ENCODE measurements at places on chromosomes 3 and 15.

GRCh38 chr3:174755833-174756829 is 103.0 kb upstream of the NAALADL2 start:
- DNase-seq: no peak

- DNase-seq: no peak
Measured at GRCh38 chr15:62452667-62453066, 287.6 kb upstream of the C2CD4B start.

DNA sequence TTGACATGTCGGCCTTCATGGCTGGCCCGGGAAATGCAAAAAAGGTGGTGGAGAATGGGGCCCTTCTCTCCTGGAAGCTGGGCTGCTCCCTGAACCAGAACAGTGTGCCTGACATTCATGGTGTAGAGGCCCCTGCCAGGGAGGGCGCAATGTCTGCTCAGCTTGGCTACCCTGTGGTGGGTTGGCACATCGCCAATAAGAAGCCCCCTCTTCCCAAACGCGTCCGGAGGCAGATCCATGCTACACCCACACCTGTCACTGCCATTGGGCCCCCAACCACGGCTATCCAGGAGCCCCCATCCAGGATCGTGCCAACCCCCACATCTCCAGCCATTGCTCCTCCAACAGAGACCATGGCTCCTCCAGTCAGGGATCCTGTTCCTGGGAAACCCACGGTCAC is 23.1 kb upstream of the BSN start:
- DNase-seq: no peak

DNA sequence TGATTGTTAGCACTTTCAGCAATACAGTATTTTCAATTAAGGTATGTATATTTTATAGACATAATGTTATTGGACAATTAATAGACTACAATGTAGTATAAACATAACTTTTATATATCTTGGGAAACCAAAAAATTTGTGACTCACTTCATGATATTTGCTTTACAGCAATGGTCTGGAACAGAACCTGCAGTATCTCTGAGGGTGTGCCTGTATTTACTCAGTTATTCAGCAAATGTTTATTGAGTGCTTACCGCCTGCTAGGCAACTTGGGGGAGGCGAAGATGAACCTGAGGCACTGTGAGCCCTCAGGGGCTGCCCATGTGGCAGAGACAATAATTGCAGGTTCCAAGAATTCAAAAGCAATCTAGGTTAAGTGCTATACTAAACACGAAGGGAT is 144.8 kb downstream of the GABRB3 start:
- DNase-seq: no peak

GRCh38 chr15:34810443-34811129 is 15.2 kb upstream of the ACTC1 start:
- no peak for DNase-seq

DNA sequence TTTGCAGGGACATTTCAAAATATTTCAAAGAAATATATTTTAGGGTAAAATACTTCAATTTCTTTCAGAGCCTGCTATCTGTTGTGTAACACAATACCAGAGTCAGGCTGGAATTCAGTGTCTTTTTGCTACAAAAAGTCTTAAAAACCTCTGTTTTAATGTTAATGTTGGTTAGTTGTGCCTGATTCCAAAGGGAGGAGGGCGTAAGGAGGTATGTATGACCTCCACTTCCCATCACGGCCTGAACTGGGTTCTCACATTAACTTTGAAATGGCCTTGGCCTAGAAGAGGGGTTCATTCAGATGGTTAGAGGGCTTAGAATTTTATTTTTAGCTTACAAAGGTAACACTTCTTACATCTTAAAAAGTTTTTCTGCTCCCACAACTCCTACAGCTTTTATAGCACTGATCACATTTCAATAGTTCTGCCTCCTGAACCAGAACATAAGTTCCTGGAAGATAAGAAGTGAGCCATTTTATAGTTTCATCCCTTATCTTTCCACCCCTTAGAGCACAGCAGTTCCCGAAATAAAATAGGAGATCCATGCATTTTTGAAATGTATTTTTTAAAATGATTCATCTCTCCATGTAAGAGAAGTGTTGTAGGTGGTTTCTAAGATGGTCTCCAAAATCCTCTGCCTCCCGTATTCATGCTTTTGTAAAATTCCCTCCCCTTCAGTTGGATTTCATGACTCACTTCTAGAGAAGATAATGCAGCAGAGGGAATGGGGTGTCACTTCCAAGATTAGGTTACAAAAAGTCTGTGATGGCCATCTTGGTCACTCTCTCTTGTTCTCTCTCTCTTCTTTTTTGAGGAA is 543.1 kb upstream of the NECTIN3 start:
- no peak for DNase-seq

DNA sequence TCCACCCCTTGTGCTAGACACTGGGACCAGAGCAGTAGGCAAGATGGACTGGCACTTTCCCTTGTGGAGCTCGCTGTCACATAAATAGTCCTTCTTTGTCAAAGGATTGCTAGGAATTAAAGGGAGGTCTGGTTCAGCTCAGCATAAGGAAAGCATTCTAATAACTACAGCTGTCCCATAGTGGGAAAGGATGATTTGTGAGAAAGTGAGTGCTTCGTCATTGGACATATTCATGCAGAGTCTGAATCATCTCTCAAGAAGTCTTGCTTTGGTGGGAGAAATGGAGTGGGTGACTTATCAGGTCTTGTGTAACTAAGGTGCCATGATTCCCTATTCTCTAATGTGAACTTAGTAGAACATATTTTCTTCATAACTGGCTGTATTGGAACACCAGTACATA is 14.7 kb downstream of the PPARG start:
- no peak for DNase-seq

GRCh38 chr3:52038227-52038626 is 18.1 kb downstream of the DUSP7 start:
- no peak for DNase-seq

DNA sequence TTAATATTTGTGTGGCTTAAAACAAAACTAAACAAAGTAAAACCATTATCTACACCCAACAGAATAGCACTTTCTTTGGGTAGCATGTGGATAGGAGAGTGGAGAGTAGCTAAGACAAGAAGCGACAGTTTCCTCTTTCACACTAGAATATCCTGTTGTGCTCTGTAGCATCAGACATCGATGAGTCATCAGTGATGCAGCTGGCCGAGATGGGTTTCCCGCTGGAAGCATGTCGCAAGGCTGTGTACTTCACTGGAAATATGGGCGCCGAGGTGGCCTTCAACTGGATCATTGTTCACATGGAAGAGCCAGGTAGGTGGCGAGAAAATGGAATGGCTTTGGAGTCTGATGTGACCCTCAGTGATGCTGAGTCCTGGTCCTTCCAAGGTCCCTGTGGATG is 108.1 kb downstream of the USP13 start:
- no peak for DNase-seq

DNA sequence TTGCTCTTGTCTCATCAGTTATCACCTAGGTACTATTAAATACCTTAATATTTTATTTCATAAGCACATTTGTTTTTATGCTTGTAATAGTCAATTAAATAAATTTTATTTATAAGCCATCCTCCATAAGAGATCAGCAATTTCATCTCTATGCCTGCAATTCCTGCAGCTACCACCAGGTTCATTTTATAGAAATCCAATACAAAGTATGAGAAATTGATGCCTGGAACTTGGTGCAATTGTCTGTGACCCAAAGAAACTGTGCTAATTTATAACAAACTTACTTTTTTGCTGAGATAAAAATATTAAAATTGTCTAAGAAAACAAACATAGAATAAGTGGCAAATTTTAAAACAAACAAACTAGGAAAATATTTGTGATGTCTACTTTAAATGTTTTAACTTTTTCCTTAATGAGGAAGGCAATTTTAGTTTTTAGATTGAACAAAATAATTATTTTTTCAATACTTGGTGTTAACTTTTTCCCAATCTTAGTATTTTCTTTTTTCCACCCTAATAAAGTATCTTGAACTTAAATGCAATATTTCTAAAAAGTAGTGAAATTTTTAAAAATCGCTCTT is 1026.6 kb downstream of the ROBO1 start:
- DNase-seq: no peak

- no peak for DNase-seq
Measured at GRCh38 chr3:69260216-69260787, 125.6 kb downstream of the FRMD4B start.

- no peak for DNase-seq
Measured at GRCh38 chr3:179613807-179614206, 9.2 kb downstream of the NDUFB5 start.

GRCh38 chr3:94643400-94643799 is 580.5 kb downstream of the NSUN3 start:
- DNase-seq: no peak

GRCh38 chr3:61358364-61358763 is 107.1 kb upstream of the FHIT start:
- no peak for DNase-seq

- DNase-seq: no peak
Measured at GRCh38 chr3:126955004-126955790, 27.7 kb upstream of the PLXNA1 start.

GRCh38 chr3:155869691-155870090 is 759 bp upstream of the GMPS start:
- DNase-seq: no peak

DNA sequence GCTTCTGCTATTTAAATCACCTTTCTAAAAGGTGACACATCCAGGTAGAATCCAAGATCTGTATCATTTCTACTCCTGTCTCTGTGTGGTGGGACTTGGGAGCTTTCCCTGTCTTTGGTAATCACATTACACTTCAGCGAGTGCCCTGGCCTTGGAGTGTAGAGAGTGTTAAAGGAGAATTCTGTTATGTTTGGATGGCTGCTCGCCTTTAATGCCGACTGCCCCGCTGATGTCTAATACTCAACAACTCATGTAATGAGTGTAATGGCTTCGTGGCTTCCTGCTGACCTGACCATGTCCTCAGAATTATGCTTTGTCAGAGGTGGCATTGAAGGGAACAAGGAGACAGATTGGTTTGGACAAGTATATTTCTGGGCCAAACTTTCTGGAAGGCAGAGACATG is 66.3 kb upstream of the LRTM1 start:
- no peak for DNase-seq

DNA sequence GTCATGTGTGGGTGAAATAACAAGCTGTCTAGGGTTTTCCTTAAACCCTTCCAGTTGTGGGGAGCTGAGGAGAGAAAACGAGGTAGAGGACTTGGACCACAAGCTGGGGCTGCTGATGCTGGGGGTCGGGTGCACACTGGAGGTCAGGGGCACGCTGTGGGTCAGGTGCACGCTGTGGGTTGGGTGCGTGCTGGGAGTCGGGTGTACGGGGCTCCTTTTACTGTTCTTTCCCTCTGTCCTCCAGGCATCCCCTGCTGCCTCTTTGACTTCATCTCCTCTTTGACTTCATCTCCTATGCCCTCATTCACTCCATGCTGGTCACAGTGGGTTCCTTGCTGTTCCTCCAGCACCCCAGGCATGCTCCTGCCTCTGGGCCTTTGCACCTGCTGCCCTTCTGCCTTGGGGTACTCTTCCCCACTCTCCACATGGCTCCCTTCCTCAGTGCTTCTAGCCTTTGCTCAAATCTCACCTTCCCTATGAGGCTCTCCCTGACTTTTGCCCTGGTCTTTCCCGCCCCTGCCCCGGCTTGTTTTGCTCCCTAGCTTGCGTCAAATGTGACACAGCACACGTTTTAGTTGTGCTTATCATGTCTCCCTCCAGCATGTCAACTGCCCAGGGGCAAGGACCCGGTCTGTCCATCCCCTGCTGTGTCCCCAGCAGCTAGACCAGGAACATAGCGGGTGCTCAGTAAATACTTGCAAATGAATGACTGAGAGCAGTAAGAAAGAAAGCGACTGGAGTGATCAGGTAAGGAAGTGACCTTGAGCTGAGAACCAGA is 45.4 kb downstream of the WNT7A start:
- DNase-seq: no peak

GRCh38 chr15:98953000-98953787 is 54.4 kb downstream of the PGPEP1L start:
- DNase-seq: no peak

- DNase-seq: no peak
Measured at GRCh38 chr3:187735383-187735782, 9.9 kb downstream of the BCL6 start.
